HS-5 (cell line): ENCODE measurements at places on chromosomes 2 and 18.

GRCh38 chr2:127134833-127135830, 28.2 kb upstream of the BIN1 start:
- no peak for DNase-seq

GRCh38 chr2:165197346-165197745, 6.5 kb downstream of the SCN3A start:
- DNase-seq: no peak

- DNase-seq: no peak
These were observed 41.9 kb downstream of the LHCGR start for GRCh38 chr2:48713647-48714046.

GRCh38 chr2:18441583-18441982, 118.9 kb downstream of the RDH14 start:
- no peak for DNase-seq

DNA sequence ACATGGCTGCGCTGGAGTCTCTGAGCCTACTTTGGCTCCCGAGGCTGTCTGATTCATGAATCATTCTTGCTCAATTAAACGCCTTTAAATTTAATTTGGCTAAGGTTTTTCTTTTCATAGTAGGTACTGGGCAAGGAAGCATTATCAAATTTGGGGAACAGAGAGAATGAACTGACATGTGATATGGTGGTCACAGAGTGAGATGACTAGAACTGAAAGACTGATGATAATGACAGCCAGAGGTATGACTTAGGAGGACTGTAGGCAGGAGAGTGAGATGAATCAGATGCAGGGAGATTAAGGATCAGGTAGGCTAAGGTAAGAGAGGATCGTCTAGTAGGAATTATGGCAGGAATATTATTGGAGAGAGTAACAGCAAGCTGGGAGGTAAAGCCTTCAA, 40.9 kb upstream of the ST8SIA3 start:
- DNase-seq: no peak

- DNase-seq: no peak
These were observed 12.3 kb upstream of the SNTG2 start for GRCh38 chr2:938181-939005.
